Brain (organoid and tissue), 16 donors: ENCODE measurements at places on chromosomes 16 and 17.

GRCh38 chr17:8284126-8284525 lies 4.3 kb upstream of the RANGRF start:
- no peak for DNase-seq

- DNase-seq, result no peak
Observed at GRCh38 chr16:68894714-68895113, 51.4 kb downstream of the TANGO6 start.

GRCh38 chr17:74857191-74857590 lies 2.5 kb downstream of the GRIN2C start:
- no peak for DNase-seq

DNA sequence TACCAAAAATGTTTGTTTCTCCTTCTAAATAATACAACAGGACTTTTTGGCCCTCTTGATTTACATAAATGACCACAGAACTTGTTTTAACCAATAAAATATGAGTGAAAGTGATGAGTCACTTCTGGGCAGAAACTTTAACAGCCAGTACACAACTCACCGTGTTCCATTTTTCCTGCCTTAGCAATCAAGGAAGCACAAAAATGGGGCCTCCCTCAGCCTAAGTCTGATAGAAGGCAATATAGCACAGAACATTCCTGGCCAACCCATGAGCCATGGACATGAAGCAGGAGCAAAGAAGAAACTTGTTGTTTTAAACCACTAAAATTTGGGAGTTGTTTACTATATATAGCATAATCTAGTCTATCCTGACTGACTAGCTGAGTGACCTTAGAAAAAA lies 61.1 kb upstream of the MTMR4 start:
- DNase-seq, result no peak

DNA sequence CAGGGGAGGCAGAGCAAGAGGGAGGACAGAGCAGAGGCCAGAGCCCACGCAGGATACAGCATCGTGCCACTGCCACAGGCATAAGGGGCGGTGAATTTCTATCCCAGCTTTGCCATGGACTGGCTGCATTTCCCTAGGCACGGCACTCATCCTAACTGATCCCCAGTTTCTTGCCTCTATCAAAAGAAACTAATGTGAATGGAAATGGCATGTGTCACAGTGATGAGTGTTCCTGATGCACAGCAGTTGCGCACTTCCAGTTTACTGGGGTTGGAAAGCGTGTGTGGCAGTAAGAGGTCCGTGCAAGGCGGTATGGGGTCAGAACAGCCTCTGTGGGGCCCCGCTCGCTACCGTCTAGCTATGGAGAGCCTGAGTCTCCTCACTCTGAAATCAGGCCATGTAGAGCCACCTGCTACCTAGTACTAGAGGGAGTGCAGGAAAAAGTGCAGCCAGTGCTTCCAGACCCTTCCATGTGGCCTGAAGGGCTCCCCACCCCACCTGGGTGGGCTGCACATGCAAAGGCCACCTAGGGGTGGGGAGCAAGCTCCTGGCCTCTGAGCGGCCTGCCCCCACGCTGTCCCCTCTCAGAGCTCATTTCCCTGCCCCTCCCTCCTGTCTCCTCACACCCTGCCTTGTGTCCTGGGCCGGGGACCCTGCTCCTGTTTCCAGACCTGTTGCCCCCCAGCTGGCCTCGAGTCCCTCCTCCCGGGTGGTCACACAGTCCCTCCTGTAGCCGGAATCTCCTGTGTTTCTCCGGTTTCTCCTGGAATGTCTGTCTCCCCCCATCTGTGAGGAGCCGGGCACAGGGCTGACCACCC lies 5.0 kb upstream of the KCNJ18 start:
- DNase-seq, result no peak

GRCh38 chr16:87832741-87833502 lies 36.4 kb downstream of the SLC7A5 start:
- DNase-seq, result no peak

GRCh38 chr17:77865112-77865611 lies 93.3 kb upstream of the TNRC6C start:
- DNase-seq, result peak; percentile 59

DNA sequence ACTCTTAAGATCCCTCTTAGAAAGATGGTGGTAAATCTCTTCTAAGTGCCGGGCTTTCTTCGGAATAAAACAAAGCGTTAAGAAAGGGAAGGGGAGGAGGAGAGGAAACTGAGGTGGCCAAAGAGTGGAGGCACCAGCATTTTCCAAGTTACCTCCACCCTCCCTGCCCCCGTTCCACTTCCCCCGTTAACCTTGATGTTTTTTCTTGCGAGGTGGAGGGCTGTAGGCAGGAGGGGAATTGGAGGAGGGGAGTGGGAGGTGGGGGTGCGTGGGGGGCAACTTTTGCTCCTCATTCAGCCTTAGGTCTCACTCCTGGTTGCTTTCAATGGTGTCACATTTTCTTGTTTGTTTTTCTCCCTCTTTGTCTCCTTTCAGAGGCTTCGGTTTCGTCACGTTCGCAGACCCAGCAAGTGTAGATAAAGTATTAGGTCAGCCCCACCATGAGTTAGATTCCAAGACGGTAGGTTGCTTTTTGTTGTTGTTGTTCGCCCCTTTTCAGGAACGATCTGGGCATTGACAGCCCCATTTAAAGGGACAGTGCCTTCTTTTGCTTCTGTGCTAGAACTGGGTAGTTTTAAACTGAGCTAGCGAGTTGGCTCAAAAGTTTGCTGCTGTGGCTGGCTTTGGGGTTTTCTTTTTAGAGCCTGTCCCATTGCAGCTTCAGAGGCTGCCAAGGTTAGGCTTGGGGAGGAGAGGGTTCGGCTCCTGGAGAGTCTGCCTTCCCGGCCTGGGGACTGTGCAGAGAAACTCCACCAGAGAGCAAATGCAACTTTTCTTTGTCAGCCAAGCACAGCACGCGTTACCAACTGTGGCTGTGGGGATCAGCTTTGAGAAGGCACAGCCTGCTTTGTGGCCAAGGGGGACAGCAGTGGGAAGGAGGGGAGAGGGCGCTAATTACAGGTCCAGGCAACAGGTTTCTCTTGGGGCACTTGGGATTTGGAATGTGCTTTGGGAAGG lies 1.9 kb downstream of the MSI2 start:
- peak; percentile 45 for DNase-seq

DNA sequence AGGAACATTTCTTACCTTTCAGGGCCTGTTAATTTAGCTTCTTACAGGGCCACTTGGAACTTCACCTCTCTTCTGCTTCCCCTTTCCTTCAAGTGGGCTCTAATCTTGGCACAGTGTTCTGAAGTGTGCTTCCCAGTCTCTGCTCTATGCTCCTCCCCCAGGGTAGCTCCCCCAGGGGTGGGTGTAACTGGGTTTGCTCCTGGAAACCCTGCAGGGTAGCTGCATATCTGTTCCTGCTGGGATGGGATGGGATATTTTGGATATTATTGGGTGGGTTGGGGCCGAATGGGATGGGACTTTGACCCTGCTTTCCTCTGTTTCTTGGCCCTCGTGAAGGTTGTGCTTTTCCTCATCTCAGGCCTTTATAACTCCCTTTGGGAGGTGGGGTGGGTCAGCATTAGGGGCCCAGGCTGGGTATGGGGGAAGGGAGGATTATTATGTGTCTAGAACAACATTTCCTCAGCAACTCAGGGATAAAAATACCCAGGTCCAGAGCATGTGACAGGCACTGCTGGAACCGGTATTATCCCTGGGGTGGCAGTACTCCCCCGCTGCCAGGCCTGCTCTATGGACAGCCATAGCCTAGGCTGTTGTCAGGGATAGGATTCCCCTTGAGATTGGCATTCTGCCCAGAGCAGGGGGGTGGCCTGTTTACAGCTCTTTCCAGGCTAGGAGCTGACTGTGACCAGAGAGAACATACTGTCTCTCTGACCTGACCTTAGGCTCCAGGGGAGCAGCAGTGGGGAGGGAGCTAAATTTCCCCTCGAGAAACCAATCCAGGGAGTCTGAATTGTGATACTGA lies 5.0 kb downstream of the NFE2L1 start:
- DNase-seq, result no peak

GRCh38 chr17:7329997-7330637 lies 982 bp upstream of the NEURL4 start:
- DNase-seq, result peak; percentile 93

GRCh38 chr17:28579526-28579925 lies 2.8 kb upstream of the ALDOC start:
- no peak for DNase-seq

GRCh38 chr16:11211061-11211976 lies 44.7 kb downstream of the SOCS1 start:
- DNase-seq, result no peak

DNA sequence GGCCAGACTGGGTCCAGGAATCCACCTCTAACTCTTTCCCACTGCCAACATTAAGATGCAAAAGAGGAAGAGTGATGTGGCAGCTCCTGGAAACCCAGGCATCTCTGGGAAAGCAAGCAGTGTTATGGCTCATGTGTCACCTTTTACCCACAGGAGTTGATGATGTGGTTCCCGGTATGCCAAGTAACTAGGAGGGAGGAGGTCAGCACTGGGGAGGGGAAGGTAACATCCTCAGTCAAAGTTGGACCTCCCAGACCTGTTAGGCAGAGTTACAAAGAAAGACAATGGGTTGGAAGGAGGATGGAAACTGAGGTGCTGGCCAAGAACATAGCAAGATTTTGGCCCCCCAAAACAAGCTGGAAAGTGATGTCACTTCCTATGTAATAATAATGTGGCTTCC lies 11.4 kb downstream of the KRABD2 start:
- no peak for DNase-seq

- peak; percentile 8 for DNase-seq
Observed at GRCh38 chr17:15350777-15351477, 9.5 kb upstream of the TEKT3 start.

- no peak for DNase-seq
Observed at GRCh38 chr16:57113042-57113453, 20.7 kb downstream of the CPNE2 start.

- no peak for DNase-seq
Observed at GRCh38 chr17:82911822-82912221, 72.0 kb upstream of the ZNF750 start.

DNA sequence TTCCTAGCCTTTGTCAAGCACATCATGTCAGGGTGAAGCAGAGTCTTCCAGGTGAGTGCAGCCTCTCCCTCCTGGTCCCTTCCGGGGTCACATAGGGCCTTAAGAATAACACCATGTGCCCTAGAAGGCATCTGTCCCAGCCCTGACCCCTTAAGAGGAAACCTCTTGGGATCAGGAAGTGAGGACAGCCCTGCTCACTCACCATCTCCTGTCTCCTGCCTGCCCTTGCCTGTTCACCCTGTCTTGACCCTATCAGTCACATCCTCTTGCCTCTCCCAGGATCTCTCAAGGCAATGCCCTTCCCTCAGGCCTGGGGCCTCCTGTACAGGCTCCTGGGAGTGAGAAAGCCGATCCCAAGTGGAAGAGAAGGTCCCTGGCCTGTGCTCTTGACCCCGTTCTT lies 13.9 kb downstream of the MYL4 start:
- DNase-seq, result no peak

GRCh38 chr16:54363766-54364165 lies 77.2 kb upstream of the IRX3 start:
- no peak for DNase-seq

- no peak for DNase-seq
Observed at GRCh38 chr16:71826533-71827017, 17.9 kb upstream of the AP1G1 start.

- DNase-seq, result no peak
Observed at GRCh38 chr17:78362671-78363070, 2.8 kb upstream of the SOCS3 start.

DNA sequence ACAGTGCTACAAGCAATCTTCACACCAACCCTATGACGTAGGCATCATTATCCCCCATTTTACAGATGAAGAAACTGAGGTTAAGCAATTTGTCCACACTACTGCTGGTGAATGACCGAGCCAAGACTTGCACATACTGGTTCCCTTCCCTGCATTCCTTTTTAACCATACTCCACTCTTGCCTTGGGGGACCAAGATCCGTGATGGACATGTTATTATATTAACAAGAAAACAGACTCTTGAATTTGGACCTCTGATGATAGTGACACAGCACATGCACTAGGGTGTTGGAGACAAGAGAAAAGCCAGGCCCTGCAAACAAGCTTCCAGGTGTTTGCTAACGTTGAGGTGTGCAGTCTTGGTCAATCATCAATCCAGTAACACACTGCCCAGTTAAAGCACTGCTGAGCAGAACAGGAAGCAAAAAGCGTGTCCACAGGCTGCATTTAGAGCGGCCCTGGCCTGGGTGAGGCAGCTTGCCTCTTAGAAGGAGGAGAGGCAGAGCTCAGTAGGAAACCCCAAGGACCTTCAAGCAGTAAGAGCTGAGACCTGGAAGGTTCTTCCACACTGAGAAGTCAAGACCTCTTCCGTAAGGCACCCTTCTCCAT lies 36.7 kb downstream of the HNF1B start:
- DNase-seq, result no peak

DNA sequence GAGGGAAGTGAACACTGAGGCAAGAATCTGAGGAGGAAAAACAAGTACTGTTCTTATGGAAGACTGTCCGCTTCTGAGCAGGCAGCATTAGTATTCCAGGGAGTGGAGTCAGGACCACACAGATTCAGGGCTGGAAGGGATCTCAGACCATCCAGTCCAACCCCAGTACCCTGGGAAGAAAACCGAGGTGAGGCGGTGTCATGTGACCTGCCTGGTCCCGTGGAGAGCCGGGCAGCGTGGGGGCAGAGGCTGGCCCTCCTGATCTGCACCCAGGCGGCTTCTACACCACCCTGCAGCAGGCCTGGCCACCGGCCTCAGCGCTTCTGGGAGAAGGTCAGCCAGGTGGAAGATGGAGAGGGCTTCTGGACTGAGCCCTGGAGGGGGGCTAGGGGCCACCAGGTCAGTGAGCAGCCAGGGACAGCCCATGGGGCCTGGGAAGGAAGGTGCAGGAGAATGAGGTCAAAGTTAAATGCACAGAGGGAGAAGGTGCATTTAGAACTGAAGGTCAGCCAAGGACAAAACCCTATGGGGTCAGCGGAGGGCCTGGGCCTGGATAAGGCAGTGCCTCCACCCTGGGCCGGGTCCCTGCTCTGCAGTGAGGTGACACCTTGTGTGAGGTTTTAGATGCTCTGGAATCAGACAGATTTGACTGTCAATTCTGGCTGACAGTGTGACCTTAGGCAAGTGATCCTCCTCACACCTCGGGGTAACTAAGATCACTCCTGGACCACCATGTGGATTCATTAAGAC lies 45.9 kb downstream of the VAC14 start:
- DNase-seq, result peak; percentile 48

GRCh38 chr16:27847030-27847550 lies 216.4 kb downstream of the GSG1L start:
- no peak for DNase-seq

DNA sequence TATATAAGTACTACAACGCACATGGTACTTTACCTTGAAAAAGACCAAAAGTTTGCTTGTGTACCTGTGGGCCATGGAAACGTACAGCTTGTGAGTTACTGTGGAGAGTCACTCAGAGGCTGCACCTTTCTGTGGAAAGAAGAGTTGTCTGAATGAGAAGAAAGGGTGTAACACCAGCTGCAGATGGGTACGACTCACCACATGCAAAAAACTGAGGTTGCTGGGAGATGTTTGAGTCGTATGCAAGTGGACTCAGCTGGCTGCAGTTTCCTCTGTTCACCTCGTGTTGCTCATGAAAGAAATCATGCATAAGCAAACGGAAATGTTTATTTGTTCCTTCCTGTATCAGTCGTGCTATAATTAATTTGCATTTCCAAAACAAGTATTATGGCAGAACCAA lies 22.4 kb upstream of the DYNLRB2 start:
- no peak for DNase-seq

GRCh38 chr16:8935989-8936388 lies 27.7 kb downstream of the USP7 start:
- no peak for DNase-seq

GRCh38 chr17:56593646-56594319 lies at the start of gene NOG:
Gene NOG, plus strand, starts transcription at chr17:56593699. Its CDS starts 525 bp downstream, at chr17:56594224.
- DNase-seq, result peak; percentile 86

- no peak for DNase-seq
Observed at GRCh38 chr17:70317421-70317820, 148.1 kb downstream of the KCNJ2 start.
